IMR-90 (cell line): ENCODE measurements at places on chromosomes 3 and 15. TPM values are rescaled to one million over a fixed set of nuclear protein-coding genes. Genes with fewer than 3 reads are reported as not detected.

DAZL gene
- total RNA-seq = not detected in 2 replicates

PDZRN3 gene
- 17.0 and 17.8 TPM in 2 replicates for total RNA-seq

CCR1 gene
- not detected in 2 replicates for total RNA-seq

HIGD2B gene
- total RNA-seq = not detected in 2 replicates

IL5RA gene
- total RNA-seq = not detected in 2 replicates

C3orf85 gene
- total RNA-seq = not detected in 2 replicates

MST1R gene
- under 0.01 TPM in 1 of 2 replicates, not detected in the other for total RNA-seq

A4GNT gene
- total RNA-seq = not detected in 2 replicates

CYP19A1 gene
- total RNA-seq = not detected in 2 replicates

PRSS50 gene
- total RNA-seq = not detected in 2 replicates

GFM1 gene
- total RNA-seq = 36.0 and 55.0 TPM in 2 replicates

GABRG3 gene
- total RNA-seq = not detected in 2 replicates

MED12L gene
- total RNA-seq = 0.18 and 0.28 TPM in 2 replicates

NT5DC2 gene
- total RNA-seq = 161 and 173 TPM in 2 replicates

GOLGA8G gene
- total RNA-seq = not detected in 2 replicates

CNTN6 gene
- total RNA-seq = not detected in 2 replicates

PP2D1 gene
- total RNA-seq = not detected in 2 replicates

GALK2 gene
- total RNA-seq = 51.4 and 63.6 TPM in 2 replicates

ENTPD3 gene
- total RNA-seq = not detected in 2 replicates

IL17RB gene
- total RNA-seq = under 0.01 TPM in 1 of 2 replicates, not detected in the other

KLHDC8B gene
- 16.1 and 16.5 TPM in 2 replicates for total RNA-seq

PRTG gene
- total RNA-seq = 1.4 and 1.7 TPM in 2 replicates

GHSR gene
- not detected in 2 replicates for total RNA-seq

NPAP1 gene
- not detected in 2 replicates for total RNA-seq

TAGLN3 gene
- 3.2 and 3.6 TPM in 2 replicates for total RNA-seq

FBN1 gene
- total RNA-seq = 283 and 326 TPM in 2 replicates

CYP1A2 gene
- total RNA-seq = not detected in 2 replicates

ANXA2 gene
- total RNA-seq = 6,979 and 8,412 TPM in 2 replicates

ZDHHC23 gene
- 0.83 and 0.90 TPM in 2 replicates for total RNA-seq

SKOR1 gene
- total RNA-seq = not detected in 2 replicates

TNNC1 gene
- total RNA-seq = 1.1 and 1.3 TPM in 2 replicates

VEPH1 gene
- total RNA-seq = 99.4 and 130 TPM in 2 replicates

HCN4 gene
- total RNA-seq = not detected in 2 replicates

MBNL1 gene
- total RNA-seq = 515 and 664 TPM in 2 replicates

RTP1 gene
- not detected in 2 replicates for total RNA-seq

PLA2G4E gene
- not detected in 2 replicates for total RNA-seq

CCDC39 gene
- total RNA-seq = not detected in 2 replicates

TNFAIP8L3 gene
- 0.83 and 0.90 TPM in 2 replicates for total RNA-seq

GRAMD1C gene
- 5.0 and 9.4 TPM in 2 replicates for total RNA-seq

MME gene
- 19.4 and 22.8 TPM in 2 replicates for total RNA-seq

SLC51B gene
- not detected in 2 replicates for total RNA-seq

C2CD4A gene
- not detected in 2 replicates for total RNA-seq

PAQR5 gene
- 2.7 and 3.3 TPM in 2 replicates for total RNA-seq

CAMP gene
- total RNA-seq = not detected in 2 replicates

DPPA4 gene
- total RNA-seq = not detected in 2 replicates

PLXNA1 gene
- total RNA-seq = 13.6 and 14.4 TPM in 2 replicates

SIDT1 gene
- total RNA-seq = not detected in 2 replicates

SPATA12 gene
- total RNA-seq = under 0.01 TPM in 1 of 2 replicates, not detected in the other

EPHB1 gene
- under 0.01 and 0.36 TPM in 2 replicates for total RNA-seq

ADPRH gene
- total RNA-seq = under 0.01 TPM in 2 replicates

TRPM1 gene
- 0.28 TPM in 1 of 2 replicates, not detected in the other for total RNA-seq

SLC51A gene
- not detected in 2 replicates for total RNA-seq
